ENCODE measurements at places on chromosomes 16 and 17.

- DNase-seq, result no peak
Measured at GRCh38 chr16:14334366-14335080, 263.4 kb downstream of the MRTFB start.

GRCh38 chr16:83040174-83040573 lies 413.4 kb downstream of the CDH13 start:
- DNase-seq, result no peak

- no peak for DNase-seq
Measured at GRCh38 chr16:2967211-2967631, 1.9 kb upstream of the PAQR4 start.

- no peak for DNase-seq
Measured at GRCh38 chr16:74603848-74604247, 3.1 kb downstream of the GLG1 start.

DNA sequence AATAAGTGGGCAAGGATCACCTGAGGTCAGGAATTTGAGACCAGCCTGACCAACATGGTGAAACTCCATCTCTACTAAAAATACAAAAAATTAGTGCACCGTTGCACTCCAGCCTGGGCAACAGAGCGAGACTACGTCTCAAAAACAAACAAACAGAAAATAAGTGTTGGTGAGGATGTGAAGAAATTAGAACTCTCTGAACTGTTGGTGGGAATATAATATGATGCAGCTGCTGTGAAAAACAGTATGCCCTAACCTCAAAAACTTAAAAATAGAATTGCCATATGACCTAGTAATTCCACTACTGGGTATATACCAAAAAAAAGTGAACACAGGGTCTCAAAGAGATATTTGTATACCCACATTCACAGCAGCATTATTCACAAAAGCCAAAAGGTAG lies 26.1 kb downstream of the GLG1 start:
- DNase-seq, result no peak

GRCh38 chr16:87538594-87538993 lies 45.8 kb upstream of the ZCCHC14 start:
- DNase-seq, result no peak

GRCh38 chr16:54140057-54140787 lies 146.4 kb downstream of the IRX3 start:
- no peak for DNase-seq

- no peak for DNase-seq
Measured at GRCh38 chr17:604765-605164, 109.9 kb downstream of the VPS53 start.

All from cerebellar nuclear complex (tissue), 1 donor.